A549 treated with AZD2906 at 1 μM for 4 hours (cell line): ENCODE measurements at places on chromosomes 1 and 21. TPM values are rescaled to one million over a fixed set of nuclear protein-coding genes. Genes with fewer than 3 reads are reported as not detected.

Gene GUCA2B
- 0.20 to 0.49 TPM (median 0.37 TPM) in 5 replicates for total RNA-seq

Gene SLC44A5
- 0.03 to 0.05 TPM (median 0.04 TPM) in 4 of 5 replicates, not detected in the other for total RNA-seq

Gene CD1C
- not detected in 5 replicates for total RNA-seq

Gene ATF3
- total RNA-seq, result 20.9 to 33.9 TPM (median 29.0 TPM) in 5 replicates

Gene FAM151A
- 0.26 to 0.41 TPM (median 0.31 TPM) in 5 replicates for total RNA-seq
